ENCODE measurements at places on chromosomes 7 and 10. TPM values are rescaled to one million over a fixed set of nuclear protein-coding genes. Genes with fewer than 3 reads are reported as not detected.

DNA sequence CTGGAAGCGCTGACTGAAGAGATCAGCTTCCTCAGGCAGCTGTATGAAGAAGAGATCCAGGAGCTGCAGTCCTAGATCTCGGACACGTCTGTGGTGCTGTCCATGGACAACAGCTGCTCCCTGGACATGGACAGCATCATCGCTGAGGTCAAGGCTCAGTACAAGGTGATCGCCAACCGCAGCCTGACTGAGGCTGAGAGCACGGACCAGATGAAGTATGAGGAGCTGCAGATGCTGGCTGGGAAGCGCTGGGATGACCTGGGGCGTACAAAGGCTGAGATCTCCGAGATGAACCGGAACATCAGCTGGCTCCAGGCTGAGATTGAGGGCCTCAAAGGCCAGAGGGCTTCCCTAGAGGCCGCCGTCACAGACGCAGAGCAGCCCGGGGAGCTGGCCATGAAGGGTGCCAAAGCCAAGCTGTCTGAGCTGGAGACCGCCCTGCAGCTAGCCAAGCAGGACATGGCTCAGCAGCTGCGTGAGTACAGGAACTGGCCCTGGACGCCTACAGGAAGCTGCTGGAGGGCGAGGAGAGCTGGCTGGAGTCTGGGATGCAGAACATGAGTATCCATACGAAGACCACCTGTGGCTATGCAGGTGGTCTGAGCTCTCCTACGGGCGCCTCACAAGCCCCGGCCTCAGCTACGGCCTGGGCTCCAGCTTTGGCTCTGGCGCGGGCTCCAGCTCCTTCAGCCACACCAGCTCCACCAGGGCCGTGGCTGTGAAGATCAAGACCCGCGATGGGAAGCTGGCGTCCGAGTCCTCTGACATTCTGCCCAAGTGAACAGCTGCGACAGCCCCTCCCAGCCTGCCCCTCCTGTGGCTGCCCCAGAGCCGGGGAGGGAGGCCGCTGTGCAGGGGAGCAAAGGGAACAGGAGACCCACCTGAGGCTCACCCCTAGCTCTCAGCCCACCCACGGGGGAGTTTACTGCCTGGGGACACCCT, 24.9 kb upstream of the AMPH start:
- DNase-seq = no peak

DNA sequence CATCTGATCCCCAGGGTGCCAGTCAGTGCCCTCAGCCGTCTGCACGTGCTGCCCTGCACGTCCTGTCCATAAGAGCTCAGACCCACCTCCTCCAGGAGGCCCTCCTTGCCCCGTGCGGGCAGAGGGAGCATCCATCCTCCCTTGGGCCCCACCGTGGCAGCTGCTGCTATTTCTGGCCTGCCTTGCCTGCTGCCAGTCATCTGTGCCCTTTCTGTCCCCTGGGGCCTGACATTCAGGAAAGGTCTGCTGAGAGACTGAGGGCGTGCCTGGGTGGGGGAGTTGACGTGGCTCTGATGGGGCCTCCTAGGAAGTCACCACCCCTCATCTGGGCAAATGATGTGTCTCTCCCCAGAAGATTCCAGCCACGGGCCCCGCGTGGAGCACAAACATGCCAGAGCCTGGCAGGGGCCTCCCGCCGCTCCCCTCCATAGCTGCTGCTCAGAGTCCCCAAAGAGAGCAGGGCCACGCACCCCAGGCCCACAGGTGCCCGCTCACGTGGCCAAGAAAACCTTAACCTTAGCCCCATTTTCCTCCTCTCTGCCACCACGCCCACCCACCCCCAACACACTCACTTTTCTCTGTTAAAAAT, 21.8 kb downstream of the DPYSL4 start:
- no peak for DNase-seq

The CHAT gene
- total RNA-seq = 0.18 TPM

DNA sequence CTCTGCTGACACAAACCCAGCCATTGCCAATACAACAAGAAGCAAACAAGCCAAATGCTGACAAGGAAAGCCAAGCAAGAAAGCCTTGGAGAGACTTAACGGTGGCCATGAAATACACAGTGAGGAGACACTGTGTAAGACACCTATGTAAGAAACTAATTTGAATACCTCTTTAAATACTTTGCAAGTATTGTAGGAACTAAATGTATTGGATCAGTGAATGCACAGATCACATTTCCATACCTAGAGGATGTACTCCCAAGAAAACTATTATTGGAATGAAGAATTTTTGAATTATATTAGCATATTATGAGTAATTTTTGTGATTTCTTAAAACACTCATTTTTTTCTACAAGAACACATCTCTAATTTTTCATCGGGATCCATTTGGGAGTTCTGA, 34.0 kb downstream of the ETV1 start:
- no peak for DNase-seq

The PAX4 gene
- not detected for total RNA-seq

- DNase-seq = no peak
These were observed 734.6 kb upstream of the SORCS1 start for GRCh38 chr10:107899075-107899474.

Data from Caco-2 (cell line).